ENCODE measurements at places on chromosomes 1 and 21.

- no peak for DNase-seq
Measured at GRCh38 chr1:98914547-98914946, 90.1 kb downstream of the PLPPR5 start.

- no peak for DNase-seq
Measured at GRCh38 chr1:206657751-206658150, 22.4 kb downstream of the DYRK3 start.

DNA sequence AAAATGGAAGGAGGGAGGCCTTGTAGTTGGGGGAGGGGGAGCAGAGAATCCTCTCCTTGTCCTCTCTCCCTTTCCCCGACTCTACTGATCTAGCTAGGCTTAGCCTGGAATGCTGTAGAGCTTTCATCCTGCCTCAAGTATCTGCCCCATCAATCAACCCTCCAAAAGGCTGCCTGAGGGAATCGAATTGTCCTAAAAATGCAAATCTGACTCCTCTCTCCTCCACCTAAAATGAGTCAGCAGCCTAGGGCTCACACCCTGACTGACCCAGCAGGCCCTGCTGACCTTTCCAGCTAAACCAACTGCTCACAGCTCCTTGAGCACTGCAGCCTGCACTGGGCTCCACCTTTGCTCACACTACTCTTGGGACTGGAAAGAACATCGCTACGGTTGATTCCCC is 2.8 kb downstream of the HPDL start:
- no peak for DNase-seq

DNA sequence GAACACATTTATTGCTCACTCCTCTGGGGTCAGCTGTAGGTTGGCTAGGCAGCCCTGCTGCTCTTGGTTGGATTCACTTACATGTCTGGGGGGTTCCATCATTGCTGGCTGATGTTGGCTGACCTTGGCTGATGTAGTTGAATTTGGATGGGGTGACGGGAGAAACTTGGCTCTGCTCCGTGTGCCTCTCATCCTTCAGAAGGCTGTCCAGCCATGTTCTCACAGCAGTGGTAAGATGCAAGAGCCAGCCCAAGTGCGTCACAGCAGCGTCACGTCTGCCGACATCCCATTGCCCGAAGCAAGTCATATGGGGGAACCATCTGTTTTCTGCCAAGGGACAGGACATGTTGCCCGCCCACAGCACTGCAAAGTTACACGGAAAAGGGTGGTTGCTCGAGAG is 613.5 kb downstream of the MATN1 start:
- DNase-seq: no peak

GRCh38 chr1:105874621-105875020 is 1181.9 kb upstream of the PRMT6 start:
- DNase-seq: no peak

DNA sequence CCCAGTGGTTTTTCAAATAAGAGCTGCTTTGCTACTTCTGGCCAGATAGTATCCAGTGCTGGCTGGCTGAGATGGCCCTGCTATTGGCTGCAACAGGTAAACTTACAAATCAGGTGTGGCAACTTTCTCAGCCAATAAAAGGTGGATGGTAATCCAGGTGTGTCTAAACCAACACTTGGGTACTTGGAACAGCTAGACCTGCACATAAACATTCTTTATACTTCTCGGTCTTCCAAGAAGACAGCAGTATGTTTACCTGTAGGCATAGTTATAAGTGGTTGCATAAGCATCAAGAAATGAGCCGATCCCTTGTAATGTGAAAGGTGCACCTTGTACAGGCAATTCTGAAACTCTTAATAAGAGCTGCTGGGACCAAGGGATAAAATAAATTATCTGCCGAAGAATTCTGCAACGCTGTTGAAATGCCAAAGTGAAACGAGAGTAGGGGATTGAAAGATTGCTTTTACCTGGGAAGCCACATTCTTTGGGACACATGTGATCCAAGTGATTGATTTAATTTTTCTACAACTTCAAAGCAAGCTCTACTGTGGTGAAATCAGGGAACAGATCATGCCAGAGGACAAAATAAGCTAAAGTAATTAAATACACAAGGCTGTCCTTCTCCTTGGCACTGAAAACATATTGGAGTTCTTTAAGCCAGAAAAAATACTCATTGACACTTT is at the start of gene CLDN8:
CLDN8 (minus strand) TSS at position 57 of the 683 bp plus-strand sequence. CDS start 172 bp downstream, outside the sequence.
- DNase-seq: no peak

DNA sequence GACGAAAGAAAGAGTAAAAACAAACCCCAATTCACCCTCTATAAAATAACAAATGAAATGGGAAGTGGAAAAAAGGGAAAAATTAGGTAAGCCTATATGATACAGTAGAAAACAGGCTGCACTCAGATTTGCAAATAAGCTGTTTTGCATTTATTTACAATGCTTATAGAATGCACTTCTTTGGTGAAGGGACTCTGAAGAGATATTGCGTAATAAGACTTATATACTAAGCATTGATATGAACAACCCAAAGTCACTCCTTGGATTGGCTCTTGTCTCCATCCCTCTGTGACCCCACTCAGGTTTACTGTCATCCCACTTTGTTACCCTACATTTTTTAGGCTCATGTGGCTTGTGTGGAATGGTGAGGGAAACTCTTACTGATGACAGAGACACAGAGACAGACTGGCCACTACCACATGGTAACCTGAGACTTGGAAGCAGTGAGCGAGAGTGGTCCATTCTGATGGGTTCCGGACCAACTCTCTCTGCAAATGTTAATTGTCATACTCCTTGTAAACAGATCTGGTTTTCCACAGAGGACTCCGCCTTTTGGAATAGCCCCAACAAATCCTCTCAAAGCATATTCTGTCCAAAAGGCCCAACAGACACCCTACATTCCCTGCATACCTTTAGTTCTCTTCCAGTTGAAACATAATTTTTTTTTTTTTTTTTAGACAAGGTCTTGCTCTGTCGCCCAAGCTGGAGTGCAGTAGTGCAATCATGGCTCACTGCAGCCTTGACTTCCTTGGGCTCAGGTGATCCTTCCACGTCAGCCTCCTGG is 11.0 kb downstream of the GSTM5 start:
- DNase-seq: no peak

DNA sequence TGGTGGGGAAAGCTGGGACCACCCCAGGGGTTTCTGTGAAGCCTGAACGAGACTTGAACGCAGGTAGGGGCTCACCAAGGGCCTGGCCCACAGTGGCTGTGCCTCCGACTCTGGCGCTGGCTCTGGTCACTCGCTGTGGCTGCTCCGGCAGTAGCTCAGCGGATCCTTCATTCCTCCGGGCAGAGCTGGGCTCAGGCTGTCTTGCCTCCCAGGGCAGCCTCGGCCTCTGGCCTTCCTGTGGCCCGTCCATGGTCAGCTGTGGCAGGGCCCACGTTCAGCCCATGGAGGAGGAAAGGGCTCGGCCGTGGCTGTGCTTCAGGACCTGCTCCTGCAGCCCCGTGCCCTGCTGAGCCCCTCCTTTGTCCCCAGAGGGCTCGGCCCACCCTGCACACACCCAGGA is 162.9 kb upstream of the C1orf174 start:
- no peak for DNase-seq

DNA sequence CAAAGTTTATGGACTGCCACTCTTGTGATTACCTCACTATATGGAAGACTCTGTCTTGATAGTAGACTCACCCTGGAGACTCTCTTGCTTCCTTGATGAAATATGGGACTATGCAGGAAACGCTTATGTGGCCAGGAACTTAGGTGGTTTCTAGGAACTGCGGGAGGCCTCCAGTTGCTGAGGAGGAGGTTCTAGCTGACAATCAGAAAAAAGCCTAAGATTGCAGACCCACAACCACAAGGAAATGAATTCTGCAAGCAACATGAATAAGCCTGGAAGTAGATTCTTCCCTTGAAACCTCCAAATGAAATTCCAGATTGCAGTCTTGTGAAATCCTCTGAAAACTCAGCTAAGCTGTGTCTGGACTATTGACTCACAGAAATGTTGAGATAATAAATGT is 88.9 kb upstream of the COL11A1 start:
- DNase-seq: no peak

DNA sequence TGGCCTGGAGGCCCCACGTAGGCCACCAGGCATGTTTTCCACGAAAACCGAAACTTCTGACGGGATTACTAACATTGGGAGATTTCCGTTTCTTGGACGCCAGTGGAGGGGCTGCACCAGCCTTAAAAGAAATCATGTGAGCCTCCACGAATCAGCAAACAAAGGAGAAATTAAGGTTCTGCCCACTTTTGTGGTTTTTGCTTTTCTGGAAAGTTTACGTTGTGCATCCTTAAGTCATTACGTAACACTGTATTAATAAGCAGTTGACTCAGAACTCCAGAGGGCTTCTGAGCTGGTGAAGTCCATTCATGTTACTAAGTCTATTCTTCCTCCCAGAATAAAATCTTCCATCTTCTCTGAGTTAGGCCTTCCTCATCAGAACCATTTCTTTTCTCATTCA is 168.5 kb downstream of the PSMG1 start:
- DNase-seq: no peak

GRCh38 chr1:52325786-52326185 is 40.2 kb downstream of the CC2D1B start:
- DNase-seq: no peak

- no peak for DNase-seq
Measured at GRCh38 chr1:21042929-21043605, 133.6 kb downstream of the EIF4G3 start.

DNA sequence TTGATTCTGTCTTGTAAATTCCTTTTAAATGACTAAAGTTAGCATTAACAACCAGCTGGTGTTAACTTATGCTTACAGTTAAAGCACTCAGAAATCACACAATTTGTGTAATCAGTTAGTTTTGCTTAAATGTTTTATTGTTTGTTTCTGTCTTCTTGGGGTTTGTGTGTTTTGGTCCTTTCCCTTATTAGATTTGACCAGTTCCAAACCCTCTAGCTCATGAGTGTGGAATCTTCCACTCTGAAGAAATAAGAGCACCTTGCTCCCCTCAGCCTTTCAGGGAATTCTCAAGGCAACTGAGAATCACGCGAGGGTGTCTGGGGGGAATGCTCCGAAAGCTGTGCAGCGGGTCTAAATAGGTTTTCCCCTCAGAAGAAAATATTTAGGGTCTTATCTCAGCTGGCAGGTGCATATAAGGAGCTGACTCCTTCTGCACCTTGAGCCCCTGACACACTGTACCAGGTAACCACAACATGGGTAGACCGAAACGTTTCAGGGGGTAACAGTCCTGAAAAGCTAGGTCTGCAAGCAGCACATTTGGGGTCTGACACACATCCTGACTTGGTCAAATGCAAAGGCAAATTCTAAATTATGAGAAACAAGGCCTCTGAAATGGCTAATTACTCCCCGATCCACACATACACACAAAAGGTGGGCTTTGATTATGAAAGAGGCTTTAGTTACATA is 188.1 kb upstream of the ETV3 start:
- DNase-seq: no peak

- DNase-seq: no peak
Measured at GRCh38 chr1:212650228-212650627, 41.7 kb downstream of the ATF3 start.

DNA sequence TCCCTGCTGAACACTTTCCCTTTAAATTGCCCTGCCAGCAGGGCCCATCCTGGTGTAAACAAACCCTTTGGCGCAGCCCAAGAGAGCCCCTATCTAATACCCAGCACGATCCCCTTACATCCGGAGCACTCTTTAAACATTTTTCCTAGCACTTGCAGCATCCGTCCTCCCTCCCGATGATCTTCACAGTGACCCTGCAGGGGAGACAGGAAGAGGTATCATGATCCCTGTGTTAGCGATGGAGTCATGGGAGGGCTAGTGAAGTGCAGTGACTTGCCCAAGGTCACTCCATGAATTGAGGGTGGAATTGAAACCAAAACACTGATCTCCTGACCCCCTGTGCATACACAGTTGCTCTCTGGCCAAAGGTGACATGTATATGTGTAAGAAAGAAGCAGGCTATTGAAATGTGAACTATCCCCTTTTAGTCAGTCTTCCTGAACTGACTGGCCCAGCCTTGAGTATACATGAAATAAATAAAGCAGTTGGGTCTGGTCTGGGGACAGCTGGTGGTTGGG is 9.8 kb upstream of the KCNQ4 start:
- no peak for DNase-seq

DNA sequence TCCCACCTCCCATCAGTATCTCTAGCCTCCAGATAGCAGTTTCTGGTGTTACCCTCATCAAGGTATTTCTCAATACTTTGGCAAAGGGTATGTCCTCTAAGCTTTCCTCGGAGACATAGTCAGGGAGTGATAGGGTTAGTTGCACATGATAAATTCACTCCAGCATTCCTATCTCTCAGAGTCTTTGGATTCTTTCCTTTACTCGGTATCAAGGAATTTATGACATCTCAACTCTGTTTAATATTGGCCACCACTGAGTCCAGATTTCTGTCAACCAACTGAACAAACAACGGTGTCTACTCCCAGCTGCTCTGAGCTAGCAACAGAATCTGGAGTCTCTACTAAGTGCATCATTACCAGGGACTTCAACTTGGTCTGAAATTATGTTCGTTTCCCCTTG is 233.4 kb downstream of the TM2D1 start:
- DNase-seq: no peak

Data from activated CD4-positive, alpha-beta T cell treated with anti-CD3 and anti-CD28 coated beads for 1 hour (primary cell).